Daoy (cell line): ENCODE measurements at places on chromosomes 4 and X. TPM values are rescaled to one million over a fixed set of nuclear protein-coding genes. Genes with fewer than 3 reads are reported as not detected.

RAB33A gene
- total RNA-seq = 0.11 TPM in 1 of 2 replicates, not detected in the other

CXCL11 gene
- 3.7 and 9.8 TPM in 2 replicates for total RNA-seq

DNA sequence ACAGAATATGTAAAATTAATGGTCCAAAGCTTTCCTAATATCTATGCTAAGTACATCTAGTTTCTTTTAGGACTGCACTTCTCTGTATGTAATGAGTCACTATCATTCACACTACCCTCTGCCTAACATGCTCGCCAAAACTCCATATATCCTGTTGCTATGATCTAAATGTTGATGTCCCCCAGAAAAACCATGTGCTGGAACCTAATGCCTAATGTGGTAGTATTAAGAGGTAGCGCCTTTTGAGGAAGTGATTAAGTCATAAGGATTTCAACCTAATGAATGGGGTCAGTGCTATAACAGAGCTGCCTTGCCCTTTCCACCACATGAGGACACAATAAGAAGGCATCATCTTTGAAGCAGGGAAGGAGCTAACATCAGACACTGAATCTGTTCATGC lies 34.9 kb upstream of the NFKB1 start:
- no peak for DNase-seq

DNA sequence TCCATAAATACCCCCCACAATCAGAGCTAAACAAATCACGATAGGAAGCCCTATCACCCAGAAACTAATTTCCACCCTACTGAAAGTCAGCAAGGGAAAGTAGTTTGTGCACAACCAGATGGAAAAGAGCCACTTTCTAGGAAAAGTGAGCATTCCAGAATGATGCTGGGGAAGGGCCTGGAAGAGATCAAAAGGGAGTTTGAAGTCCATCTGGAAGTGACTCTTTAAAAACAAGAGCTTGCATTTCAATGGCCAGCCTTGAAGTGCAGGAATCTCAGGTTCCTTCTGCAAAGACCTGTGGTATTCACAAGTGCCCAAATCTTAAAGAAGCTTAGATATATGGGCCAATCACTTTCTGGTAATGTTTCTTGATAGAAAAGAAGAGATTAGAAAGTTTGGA lies 97.0 kb upstream of the LDB2 start:
- DNase-seq = no peak

DNA sequence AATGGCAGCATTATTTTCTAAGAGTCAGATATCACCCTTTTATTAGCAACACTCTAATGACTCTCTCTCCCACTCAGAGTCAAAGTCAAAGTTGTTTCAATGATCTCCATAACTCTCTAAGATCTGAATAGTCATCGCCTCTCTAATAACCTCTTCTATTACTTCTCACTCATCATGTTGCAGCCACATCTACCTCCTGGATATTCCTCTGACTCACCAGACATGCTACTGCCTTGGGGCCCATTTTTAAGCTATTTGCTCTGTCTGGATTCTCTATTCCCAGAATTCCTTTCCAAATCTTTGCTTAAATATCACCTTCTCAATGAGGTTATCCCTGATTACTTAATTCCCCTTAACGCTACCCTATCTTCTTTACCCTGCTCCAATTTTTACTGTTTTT lies 391.8 kb upstream of the MAGEB16 start:
- no peak for DNase-seq

HMX1 gene
- 2.7 and 5.0 TPM in 2 replicates for total RNA-seq

GRCh38 chr4:139764182-139764581 lies 98.6 kb downstream of the MGST2 start:
- DNase-seq = no peak

SATL1 gene
- total RNA-seq = 0.60 TPM in 1 of 2 replicates, not detected in the other

DNA sequence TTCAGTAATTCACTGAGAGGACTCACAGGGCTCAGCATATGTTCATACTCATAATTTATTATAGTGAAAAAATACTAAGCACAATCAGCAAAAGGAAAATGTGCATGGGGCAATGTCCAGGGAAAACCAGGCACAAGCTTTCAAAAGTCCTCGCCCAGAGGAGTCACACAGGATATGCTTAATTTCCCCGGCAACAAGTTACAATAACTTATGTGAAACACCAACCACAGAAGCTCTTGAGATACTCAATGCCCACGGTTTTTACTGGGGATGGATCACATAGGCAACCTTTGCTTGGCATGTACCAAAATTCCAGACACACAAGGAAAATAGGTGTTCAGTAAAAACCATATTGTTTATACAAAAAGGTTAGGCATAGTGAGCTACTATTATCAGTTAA lies 38.5 kb upstream of the STPG2 start:
- peak; percentile 0 for DNase-seq

PDLIM3 gene
- 18.9 and 20.4 TPM in 2 replicates for total RNA-seq

DNA sequence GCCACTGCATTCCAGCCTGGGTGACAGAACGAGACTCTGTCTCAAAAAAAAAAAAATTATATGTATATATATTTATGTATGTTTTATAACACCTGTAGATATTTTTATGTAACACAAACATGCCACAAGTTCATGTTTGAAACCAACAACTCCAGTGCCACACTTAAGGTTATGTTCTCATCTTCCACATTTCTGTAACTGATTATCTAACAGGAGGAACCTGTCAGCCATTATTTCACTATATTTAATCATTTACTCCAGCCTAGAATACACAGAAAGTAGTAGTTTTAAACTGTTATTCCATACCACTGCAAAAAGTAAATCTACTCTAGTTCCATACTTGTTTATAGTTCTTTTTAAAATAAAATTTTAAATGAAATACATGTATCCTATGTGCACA lies 32.3 kb downstream of the MCUB start:
- no peak for DNase-seq

- DNase-seq = no peak
Observed at GRCh38 chrX:70208479-70208878, 26.0 kb upstream of the AWAT1 start.

DNA sequence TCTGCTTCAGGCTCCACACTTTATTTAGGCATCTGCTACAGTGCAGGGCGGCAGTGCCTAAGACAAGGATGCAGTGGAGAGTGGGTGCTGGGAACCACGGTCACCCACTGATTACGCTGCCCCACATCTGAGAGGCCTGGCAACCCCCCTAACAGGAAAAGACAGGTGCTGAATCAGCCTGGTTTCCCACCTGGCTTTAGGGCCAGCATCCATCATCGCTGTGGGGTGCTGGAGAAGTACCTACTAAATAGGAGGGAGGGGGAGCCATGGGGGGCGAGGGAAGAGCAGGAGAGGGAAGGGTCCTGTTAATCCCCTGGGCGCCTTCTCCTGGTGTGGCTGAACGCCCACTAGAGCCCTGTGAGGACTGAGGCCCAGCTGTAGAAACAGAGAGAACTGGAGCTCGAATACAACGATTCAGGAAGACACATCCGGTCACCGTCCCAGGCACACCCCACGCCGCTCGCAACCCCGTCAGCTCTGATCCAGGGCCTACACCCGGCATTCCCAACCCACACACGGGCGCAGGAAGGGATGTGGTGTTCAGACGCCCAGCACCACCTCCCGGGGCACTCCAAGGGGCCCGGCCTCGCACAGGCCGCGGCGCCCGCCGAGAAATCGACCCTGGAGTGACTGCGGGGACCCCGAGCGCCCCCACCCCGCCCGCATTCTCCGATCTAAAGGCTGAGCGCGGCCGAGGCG lies 554 bp downstream of the DCTD start:
- DNase-seq = peak; percentile 63
